ENCODE measurements at places on chromosomes 1 and 21.

GRCh38 chr1:242524571-242525359 is at the start of gene PLD5:
PLD5 (minus strand) TSS chr1:242524697.
- no peak for DNase-seq

- no peak for DNase-seq
Measured at GRCh38 chr1:68791800-68792199, 294.9 kb upstream of the DEPDC1 start.

- DNase-seq = no peak
Measured at GRCh38 chr1:103177108-103177775, 68.9 kb upstream of the COL11A1 start.

DNA sequence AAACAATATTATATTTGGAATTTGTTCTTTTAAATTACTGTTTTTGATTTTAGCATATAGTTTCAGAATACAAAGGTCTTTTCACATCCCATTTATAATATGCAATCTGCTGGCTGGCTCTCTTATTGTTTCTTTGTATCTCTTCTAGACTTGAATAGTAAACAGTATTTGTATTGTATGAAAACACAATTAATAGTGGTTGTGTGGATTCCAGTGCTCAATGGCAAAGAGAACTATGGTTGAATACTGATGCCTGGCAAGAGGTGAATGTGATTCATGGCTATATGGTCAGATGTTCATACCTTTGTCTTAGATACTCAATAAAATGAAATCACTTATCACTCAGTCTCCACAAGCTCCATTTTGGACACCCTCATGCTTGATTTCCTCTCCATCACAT is 37.2 kb downstream of the OR6Y1 start:
- DNase-seq = no peak

DNA sequence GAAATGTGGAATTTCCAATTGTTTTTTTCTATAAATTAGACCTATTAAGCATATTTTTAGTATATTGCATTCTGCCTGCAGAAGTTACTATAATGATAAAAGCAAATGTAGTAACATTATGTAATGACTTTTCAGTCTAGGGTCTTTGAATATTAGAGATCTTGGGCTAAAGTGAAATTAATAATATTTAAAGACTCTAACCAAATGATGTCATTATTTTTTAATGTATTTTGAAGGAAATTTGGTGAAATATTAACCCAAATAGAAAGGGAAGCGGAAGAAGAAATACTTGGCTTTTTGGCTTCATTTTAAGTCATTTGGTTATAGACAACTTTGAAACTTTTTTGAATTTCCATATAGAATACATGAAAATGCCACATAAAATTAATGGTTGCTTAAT is 26.8 kb downstream of the RAB4A start:
- no peak for DNase-seq

GRCh38 chr1:222071387-222071786 is 329.5 kb upstream of the DUSP10 start:
- DNase-seq = no peak

GRCh38 chr1:226203655-226204054 is 17.1 kb upstream of the ACBD3 start:
- DNase-seq = no peak

DNA sequence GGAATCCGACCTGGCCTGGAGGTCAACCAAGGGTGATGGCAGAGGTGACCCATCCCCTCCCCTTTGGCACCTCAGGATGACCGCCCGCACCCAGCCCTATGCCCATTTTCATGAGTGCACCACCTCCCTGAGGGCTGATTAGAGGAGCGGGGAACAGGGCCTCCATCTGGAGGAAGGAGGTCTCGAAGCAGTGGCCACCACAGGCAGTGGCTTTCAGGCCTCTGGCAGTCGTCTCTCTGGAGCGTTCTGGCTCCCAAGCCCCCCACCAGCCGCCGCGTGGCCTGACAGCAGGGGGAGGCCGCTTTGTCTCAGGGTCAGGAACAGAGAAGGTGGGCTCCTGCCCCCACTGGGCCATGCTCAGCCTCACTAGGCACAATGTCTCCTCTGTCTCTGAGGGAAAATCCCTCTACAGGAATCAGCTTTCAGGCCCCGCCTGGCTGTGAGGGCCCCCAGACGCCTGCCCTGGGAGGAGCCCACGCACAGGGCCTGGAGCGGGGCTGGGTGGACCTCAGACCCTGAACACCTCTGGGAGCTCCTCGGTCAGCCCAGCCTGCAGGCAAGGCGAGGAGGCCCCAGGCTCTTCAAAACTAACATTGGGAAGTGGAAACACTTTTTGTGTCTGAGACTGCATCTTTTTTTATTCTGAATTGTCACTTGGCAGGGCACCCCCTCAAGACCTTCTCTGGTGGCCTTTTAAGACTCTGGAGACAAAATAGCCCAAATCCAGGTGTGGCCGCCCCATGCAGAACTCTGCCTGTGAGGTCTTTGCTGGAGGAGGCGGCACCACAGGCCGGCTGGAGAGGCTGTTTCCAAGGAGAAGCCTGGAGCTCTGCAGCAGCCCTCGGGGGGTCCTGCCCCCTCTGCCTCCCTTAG is 127.7 kb upstream of the ARHGEF16 start:
- DNase-seq = no peak

Data from T-helper 2 cell treated with Interferon-gamma antibody and Interleukin-4, amounts not matched to agents 5 μg/mL and 100 μg/mL, for 36 hours (primary cell).